ENCODE measurements at places on chromosomes 2 and 18.
A peak's percentile ranks its signal among the peaks of the same experiment; 100 is the strongest.

DNA sequence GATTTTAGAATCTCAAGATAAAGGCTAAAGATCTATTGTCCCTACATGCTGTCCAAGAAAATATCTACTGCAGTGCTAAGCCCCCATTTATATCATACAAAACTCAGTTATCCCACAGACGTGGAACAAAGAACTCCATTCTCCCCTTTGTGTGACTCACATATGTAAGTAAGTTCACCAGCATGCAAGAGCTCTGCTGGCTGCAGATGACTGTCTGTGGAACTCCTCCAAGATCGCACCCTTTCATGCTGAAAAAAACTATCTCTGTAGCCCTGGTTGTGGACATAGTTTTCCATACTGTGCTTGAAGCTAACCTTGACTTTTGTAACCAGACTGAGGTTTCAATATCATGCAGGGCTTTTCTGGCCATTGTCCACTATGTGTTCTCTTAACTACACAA, 207.1 kb downstream of the ZNF521 start:
- peak; percentile 54 for DNase-seq

- no peak for DNase-seq
Measured at GRCh38 chr2:96594691-96595152, 43.4 kb downstream of the KANSL3 start.

DNA sequence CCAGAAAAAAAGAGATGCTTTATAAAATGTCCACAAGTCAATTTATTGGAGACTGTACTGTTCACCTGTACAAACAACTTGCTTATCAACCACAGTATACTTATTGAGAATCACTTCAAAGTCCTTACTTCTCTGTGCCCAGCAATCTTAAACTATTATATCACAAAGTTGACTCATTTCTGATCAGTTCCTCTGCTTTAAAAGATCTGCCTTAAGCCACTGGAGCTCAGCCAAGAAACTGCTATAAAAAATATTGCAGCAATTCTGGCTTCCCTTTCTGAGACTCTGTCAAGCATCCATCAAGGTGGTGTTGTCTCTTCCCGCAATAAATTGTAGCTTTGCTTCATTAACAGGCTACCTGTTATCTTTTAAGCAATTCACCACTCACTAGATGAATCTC, 375.2 kb upstream of the SPHKAP start:
- no peak for DNase-seq

DNA sequence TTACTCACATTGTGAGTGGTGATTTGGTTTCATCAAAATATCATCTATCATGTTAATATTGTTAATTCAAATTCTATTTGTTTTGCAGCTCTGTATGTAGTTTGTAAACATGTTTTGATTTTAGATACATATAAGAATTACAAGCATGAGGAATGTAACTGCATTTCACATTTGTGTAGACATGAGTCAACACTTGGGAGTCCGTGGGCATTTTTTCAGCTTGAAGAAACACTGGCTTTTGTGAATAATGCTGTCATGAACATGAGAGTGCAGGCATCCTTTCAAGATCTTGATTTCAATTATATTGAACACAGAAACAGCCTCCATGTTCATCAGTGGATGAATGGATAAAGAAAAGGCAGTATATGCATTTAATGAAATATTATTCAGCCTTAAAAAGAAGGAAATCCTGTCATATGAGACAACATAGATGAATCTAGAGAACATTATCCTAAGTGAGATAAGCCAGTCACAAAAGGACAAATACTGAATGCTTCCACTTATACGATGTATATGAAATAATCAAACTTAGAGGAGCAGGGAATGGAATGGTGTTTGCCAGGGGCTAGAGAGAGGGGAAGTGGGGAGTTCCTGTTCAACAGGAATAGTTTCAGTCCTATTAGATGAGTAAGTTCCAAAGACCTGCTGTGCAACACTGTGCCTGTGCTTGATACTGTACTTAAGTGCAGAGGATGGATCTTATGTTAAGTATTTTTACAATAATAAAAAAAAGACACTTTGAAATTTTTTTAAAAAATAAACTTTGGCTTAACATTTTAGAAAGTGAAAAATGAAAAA, 194.9 kb downstream of the LRATD1 start:
- no peak for DNase-seq

GRCh38 chr18:58476516-58477256, 152.2 kb downstream of the ALPK2 start:
- no peak for DNase-seq

GRCh38 chr2:32627441-32627813, 423 bp upstream of the TTC27 start:
- no peak for DNase-seq

DNA sequence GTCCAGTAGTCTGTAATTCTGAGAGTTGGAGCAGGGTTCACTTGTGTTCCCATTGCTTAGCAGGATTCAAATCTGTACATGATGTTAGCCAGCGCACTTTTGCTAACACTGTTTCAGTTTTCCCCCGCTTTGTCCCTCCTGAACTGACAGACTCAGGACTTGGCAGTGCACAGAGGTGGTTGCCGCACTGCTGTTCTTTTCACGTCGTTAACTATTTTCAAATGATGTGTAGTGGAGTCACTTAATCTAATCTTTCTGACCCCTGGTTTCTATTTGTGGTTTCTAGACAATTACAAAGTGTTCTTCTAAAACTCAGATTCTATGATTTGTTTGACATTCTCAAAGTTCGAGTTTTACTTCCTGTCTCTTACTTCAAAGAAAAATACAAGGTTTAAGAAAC, 234.5 kb downstream of the RBM43 start:
- DNase-seq, result no peak

GRCh38 chr2:74242354-74243071, 44.1 kb downstream of the MTHFD2 start:
- no peak for DNase-seq
